ENCODE measurements at places on chromosomes 3 and 15.

GRCh38 chr15:87538327-87538834 lies 718.2 kb downstream of the NTRK3 start:
- DNase-seq = no peak

GRCh38 chr3:158460926-158461325 lies 110.1 kb upstream of the MLF1 start:
- DNase-seq = no peak

- no peak for DNase-seq
These were observed 70.6 kb downstream of the GOLIM4 start for GRCh38 chr3:168025076-168025475.

GRCh38 chr3:23926736-23927135 lies 9.8 kb downstream of the RPL15 start:
- DNase-seq = no peak

DNA sequence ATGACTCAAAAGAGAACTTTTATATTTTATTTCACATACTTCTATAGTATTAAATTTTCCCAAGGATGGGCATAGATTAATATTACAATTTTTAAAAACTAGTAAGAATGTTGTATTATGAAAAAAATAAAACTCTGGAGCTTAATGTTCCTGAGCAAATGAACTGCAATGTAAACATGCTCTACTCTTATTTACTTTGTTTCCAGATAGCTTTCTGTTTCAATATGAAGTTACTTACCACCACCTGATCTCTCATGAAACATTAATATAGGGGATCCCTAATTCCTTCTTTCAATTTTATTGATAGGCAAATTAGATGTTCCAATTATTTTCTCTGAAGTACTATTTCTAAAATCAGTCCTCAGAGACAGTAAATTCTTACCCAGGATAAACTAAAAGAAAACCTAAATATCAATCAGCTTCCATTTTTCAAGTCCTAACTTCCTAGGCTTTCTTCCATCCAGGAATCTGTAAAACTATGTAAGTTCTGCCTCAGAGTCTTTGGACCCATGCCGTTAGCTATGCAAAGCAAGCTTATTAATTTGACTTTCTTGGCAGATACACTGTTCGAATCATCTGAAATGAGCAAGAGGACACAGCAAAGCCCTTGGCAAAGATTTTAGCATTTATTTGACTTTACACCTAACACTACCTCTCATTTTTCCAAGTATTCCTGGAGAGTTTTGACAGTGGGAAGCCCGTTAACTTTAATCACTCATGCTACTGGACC lies 93.2 kb downstream of the PLCH1 start:
- no peak for DNase-seq

GRCh38 chr15:59828263-59828662 lies 139.1 kb upstream of the BNIP2 start:
- DNase-seq = no peak

DNA sequence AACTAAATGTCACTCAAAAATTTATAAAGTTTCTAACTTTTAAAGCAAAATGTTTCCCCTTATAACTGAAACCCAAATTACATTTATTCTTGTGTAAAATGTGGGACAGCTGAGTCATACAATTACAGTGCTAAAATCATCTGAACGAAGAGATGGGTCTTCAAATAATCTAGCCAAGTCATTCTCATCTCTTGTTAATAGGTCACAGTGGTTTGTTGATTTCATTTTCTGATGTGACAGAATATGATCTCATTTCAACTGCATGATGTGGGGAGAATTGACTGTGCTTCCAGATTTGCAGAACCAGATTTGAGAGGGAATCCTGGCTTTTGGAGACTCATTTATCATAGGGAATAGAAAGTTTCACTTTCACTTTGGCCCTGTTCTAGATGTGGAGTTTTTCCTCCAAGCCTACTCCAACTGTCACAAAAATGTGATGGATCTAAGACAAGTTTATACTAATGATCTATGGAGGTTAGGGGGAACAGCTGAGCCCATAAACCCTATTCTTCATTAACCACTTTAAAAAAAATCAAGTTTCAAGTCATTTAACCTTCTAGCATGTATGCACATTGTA lies 685.0 kb downstream of the PDCD6IP start:
- DNase-seq = no peak

DNA sequence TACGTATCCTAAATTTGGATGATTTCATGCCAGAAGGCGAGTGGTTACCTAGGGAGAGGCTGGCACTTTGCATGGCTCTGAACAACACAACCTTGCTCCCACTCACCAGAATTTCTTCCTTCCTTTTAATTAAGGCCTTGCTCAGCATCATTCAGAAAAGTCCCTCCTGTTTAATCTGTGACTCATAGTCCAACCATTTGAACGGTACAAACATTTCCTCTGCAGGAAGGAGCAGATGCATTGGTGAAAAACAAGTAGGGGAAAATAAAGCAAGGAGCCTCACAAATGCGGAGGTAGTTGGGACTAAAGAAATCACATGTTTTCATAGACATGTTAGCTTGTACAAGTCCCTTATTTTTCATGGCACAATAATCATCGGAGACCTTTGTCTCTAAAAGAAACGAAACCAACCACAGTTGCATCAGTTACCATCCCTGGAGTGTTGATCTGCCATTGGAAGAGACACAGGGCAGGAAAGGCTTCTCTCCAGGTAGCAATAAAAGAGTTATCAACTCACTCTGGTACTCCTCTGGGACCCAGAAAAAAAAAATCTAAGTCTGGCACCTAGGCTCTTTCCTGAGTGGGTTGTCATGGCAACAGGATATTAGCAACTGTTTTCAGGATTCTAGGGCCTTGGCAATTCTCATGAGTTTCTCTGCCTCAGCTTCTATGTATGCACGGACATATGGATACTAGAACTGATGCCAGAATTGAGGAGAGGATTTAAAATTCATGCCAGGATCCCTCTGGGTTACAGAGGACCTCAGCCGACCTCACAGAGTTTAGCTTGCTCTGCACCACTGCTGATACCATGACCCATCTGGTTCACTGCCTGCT lies 255.4 kb upstream of the ARPP21 start:
- no peak for DNase-seq

DNA sequence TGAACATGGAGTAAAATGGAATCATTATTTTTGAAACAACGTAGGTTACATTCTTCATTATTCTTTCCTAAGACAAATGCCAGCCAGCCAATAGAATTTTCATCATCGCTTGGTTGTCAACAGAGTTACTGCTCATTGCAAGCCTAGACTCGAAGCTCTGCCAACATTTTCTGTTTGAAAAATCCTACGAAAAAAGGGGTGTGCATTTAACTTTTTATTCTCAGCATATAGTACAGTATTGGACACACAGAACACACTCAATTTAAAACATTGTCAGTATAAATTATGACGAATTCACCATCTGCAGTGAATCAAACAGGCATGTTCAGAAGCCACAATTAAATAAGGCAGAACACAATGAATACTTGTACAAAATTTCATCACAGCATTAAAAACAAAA lies 232.1 kb downstream of the NR1D2 start:
- DNase-seq = no peak

DNA sequence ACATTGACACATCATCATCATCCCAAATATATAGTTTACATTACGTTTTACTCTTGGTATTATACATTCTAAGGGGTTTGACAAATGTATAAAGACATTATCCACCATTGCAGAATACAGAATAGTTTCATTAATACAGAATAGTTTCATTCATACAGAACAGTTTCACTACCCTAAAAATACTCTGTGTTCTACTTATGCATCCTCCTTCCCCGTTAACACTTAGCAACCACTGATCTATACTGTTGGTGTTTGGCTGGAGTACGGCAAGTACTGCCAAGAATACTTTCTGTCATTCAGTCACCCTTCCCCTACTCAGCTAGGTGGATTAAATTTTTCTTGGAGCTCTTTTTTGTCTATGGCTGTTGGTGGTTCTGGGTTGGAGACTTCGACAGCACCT lies 33.4 kb downstream of the LEKR1 start:
- no peak for DNase-seq

DNA sequence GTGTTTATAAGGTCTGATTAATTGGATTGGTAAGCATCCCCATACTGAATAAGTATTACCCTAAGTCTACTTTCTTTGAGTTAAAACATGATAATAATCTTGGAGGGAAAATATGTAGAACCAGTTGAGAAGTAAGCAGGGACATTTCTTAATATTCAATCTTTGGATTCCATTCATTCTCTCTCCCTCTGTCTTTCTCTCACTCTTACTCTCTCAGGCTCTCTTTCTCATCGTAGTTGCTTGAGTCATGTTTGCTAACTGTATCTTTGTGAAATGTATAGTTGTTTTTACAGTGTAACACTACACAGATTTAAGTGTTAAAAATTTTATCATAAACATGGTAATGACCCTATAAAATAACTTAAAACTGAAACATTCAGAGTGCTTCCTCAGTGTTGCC lies 163.8 kb downstream of the RSRC1 start:
- no peak for DNase-seq

DNA sequence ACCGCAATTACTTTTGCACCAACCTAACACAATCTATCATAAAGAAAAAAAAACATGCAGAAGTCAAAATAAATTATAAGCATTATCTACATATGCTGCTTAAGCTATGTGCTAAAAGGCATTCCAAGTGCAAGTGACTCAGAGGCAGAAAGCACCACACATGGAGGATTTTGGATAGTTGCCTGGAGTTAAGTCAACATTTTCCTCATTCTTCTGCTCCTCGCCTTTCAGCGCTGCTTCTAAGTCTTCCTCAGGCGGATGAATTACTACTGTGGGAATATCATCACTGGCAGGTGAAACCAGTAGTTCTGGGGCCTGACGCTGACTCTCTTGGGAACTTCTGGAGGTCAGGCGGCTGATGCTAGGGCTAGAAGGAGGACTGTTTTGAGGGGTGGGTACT lies 53.1 kb downstream of the SLC4A7 start:
- no peak for DNase-seq

DNA sequence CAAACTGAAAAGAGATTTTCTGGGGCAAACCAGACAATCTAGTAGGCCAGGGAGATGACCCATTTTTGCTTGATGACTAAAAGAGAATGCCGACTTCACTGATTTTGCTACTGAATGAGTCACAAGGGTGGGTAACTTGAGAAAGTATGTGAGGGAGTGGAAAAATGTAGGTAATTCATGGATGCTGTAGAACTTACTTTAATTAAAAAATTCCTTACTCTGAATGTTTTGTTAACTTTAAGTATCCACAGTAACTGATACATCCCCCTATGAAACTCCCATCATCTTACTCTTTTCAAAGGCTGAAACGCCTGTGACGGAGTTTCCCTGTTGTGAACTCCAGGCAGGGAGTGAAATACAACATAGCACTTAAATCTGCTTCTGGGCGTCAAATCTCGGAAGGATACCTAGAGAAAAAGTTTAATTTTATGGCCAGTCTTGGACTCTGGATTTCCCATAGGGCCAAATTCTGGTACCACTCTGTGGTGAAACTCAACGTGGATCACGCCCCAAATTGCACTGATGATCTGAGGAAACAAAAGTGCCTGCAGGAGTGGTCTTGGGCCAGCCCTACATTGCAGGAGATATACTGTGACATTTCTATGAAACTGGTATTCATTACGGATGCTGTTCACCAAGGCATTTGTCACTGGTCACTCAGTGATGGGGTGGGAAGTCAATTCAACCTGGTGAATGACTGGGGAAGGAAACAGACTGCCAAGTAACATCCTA lies 24.0 kb downstream of the GOLIM4 start:
- DNase-seq = no peak

- no peak for DNase-seq
These were observed 19.4 kb downstream of the RASGRP1 start for GRCh38 chr15:38545179-38545578.

DNA sequence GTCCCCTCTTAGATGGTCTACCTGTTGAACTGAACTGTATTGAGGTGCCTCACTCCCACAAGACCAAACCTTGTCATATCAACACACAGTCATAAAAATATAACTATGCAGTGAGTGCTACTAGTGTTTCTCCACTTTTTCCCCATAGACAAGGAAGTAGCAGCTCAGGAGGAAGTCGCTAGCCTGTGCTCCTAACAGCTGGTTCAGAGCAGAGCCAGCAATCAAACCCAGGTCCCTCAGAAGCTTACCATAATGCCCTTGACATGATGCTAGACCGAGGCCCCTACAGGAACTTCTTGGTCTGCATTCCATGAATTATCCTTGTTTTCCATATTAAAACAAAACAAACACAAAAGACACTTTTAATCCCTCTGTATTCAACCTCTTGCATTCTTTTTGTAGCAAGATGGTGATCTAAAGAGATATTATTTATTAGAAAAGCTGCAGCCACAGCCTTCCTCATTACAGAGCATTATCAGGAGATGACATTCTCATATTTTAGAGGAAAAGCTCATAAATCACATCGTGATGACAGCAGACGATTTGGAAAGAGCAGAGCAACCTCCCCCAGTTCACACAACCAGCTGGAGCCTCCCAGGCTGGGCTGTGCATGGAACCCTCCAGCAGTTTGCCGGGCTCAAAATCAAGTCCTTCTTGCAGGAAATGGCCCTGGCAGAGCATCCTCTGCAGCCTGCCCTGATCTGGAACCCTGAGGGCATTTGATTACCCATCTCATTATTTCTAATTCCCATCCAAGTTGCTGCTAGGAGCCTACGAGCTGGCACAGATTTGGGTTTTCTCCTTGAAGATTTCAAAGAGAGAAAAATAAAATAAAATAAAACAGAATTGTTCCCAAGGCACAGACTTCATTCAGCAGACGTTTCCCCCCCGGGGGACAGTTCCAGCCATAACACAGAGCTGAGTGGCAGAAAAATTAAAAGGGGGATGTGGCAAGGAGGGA lies 118.8 kb downstream of the SRGAP3 start:
- DNase-seq = no peak

GRCh38 chr3:70308760-70309159 lies 3.7 kb downstream of the MDFIC2 start:
- no peak for DNase-seq

GRCh38 chr3:150253622-150254021 lies 154.5 kb upstream of the TSC22D2 start:
- no peak for DNase-seq

GRCh38 chr15:83194528-83194927 lies 13.1 kb downstream of the HDGFL3 start:
- DNase-seq = no peak

- DNase-seq = no peak
These were observed 193.9 kb upstream of the TMC3 start for GRCh38 chr15:81567924-81568323.

GRCh38 chr3:159789742-159790635 lies 198.6 kb upstream of the IL12A start:
- no peak for DNase-seq

DNA sequence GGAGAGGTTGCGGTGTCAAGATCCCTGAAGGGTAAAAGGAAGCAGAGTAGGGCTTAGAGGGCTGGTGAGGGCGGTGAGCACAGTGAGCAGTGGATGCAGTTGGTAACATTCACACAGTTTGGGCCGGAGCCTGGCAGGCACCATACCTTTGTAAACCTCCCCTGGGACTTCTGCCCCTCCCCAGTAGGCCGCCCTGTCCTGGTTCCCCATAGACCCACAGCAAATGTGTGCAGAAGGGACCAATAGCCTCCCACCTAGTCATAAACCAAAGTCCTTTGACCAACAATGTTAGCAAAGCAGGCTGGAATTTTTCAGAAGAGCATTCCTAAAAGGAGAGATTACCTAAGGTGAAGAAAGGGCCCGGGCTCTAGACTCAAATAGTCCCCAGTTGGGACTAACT lies 1.7 kb upstream of the PHGR1 start:
- DNase-seq = no peak

GRCh38 chr3:197027151-197027895 lies 2.3 kb downstream of the MELTF start:
- DNase-seq = no peak

- no peak for DNase-seq
These were observed 93.3 kb upstream of the CCDC54 start for GRCh38 chr3:107283948-107284347.
